ENCODE measurements at places on chromosomes 2 and 18. TPM values are rescaled to one million over a fixed set of nuclear protein-coding genes. Genes with fewer than 3 reads are reported as not detected.

M1AP gene
- 1.3 TPM for total RNA-seq

PRKAG3 gene
- total RNA-seq, result 1.0 TPM

CD8B2 gene
- 0.09 TPM for total RNA-seq

MROH2A gene
- total RNA-seq, result not detected

MAP2 gene
- 19.6 TPM for total RNA-seq

TMEM169 gene
- 0.32 TPM for total RNA-seq

FSHR gene
- not detected for total RNA-seq

ALPG gene
- total RNA-seq, result not detected

ESPNL gene
- total RNA-seq, result not detected

SULT1C2 gene
- total RNA-seq, result 2.8 TPM

TMEM178A gene
- total RNA-seq, result 5.0 TPM

CNDP1 gene
- total RNA-seq, result 0.49 TPM

STAT4 gene
- total RNA-seq, result 7.7 TPM

CNGA3 gene
- total RNA-seq, result not detected
